ENCODE measurements at places on chromosomes 5 and 9.

DNA sequence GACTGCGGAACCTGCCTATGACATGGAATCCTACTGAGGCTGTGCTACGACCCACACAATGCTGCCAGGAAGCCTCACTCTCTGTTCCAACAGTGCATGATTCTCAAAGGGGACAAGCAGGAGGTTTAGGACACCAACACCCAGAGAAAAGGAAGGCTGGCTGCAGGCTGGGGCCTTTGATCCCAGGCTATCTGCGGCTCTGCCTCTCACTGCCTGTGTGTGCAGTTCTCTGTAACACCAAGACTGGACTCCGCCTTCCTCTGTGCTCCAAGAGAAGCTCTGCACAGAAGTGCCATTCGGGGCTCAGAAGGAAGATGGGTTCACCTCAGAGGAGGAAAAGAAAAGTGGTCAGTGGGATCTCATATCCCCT is 20.5 kb downstream of the ANKH start:
- DNase-seq, result no peak

- no peak for DNase-seq
Measured at GRCh38 chr9:135797507-135798262, 95.7 kb downstream of the KCNT1 start.

DNA sequence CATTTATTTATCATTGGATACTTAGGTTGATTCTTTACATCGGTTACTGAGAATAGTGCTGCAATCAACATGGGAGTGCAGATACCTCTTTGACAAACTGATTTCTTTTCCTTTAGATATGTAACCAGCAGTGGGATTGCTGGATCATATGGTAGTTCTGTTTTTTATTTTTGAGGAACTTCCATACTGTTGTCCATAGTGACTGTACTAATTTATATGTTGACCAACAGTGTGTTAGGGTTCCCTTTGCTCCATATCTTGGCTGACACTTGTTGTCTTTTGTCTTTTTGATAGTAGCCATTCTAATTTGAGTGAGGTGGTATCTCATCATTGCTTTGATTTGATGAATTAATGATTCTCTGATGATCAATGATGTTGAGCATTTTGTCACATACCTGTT is 137.3 kb upstream of the PITX1 start:
- DNase-seq, result no peak

DNA sequence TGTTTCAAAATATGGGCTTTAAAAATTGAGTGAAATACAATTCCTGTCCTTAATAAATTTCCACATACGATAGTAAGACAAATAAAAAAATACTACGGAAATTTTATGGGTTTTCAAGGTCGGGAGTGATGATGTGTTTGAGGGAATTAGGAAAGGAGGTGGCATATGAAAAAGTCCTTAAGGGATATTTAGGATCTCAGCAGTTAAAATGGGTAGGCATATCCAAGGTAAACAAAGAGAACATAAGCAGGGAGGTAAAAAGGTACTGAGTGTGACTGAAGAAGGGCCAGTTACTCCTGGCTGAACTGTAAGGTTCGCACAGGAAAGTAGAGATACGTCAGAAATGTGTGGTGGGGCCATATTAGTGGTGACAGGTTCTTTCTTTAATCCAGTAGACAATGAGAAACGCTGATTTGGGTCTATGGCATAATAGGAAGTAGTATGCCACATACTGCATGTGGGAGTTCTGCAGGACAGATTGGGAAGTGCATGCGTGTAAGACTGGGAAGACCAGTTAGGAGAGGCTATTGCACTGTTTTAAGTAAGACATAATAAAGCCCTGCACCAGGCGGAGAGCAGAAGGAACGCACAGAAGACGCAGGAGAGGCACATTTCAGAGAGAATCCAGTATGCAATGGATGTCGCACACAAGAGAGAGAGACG is 937 bp upstream of the HMGCR start:
- DNase-seq, result no peak

DNA sequence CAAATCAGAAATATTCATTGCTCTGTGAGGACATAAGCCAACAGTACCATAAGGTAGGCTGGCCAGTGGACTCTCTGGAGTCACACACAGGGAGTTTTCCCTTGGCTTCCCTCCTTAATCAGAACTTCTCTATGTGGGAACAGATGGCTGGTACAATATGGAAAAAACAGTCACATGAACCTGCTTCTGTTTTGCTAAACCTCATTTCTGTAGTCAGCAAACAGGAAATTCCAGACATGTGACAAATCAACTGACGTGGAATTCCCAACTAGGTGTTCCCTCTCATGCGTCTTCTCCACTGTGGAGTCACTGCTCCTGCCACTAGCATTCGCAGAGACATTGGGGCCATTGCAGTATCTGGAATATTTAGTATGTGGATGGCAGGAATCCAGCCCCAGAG is 617.6 kb downstream of the KIF4B start:
- DNase-seq, result no peak

DNA sequence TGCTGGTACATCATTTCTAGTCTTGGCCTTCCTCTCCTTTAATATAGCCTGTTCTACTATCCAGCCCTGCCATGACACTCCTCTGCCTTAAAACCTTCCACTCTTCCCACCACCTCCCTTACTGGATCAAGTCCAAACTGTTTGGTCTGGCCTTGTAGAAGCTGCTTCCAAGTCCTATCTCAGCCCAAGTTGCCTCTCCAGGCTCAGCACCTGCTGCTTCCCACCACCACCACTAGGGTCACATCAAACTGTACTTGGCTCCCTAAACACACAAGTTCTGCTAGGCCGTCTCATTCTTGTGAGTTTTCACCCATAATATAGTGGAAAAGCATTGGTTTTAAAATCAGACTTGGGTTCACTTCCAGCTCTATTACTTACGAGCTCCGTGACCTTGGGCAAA is 1.4 kb downstream of the NDUFA8 start:
- DNase-seq, result no peak

DNA sequence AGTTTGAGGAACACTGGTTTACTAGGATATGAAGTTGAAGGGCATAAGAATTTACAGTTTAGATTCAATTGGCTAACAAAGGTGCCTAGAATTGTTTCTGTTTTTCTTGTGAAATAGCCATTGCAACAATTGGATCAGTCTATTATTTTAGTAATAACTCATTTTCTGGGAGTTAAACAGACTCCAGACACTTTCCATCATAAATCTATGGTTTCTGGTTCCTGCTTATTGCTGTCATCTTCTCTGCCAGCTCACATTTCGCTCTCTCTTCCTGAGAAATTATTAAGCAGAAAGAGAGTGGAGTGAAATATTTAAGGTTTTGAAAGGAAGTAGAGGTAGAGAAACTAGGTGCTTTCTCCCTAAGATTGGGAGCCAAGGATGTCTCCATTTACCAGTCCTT is 165.1 kb upstream of the PRR16 start:
- no peak for DNase-seq

GRCh38 chr9:69949396-69949795 is 94.3 kb upstream of the MAMDC2 start:
- no peak for DNase-seq

DNA sequence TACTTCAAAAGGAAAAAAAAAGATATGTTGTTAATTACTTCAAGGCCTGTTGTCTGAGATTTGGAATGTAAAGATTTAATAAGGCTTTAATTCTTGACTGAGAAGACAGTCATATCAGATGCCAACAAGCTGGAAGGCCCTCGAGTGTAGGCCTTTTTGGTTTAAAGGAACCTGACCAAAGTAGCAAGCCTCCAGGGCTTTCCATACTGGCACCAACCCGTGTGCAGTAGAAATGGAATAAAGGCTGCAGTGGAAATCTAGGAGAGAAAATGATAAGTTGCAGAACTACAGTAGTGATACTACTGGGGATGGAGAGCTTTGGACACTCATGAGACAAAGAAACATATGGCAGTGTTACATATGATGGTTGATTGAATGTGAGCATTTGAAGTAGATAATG is 358.0 kb downstream of the TAF11L14 start:
- DNase-seq, result no peak

DNA sequence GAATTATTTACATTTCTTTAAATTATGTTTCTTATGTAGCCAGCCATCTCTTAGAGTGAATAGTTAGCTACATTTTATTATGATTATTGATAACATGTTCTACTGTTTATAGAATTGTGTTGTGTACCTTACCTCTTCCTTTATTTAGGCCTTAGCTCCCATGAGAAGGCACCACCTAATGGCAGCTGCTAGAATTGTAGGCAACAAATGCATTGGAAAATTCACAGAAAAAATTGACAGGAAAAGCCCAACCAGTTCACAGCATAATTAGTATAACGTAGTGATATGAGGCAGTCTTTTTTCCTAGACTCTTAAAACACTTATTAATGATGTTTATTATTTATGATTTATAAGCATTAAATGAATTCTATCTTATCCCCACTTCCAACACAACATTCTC is 175.8 kb downstream of the WDR70 start:
- no peak for DNase-seq

- no peak for DNase-seq
Measured at GRCh38 chr9:90457386-90458190, 185.0 kb downstream of the DIRAS2 start.

DNA sequence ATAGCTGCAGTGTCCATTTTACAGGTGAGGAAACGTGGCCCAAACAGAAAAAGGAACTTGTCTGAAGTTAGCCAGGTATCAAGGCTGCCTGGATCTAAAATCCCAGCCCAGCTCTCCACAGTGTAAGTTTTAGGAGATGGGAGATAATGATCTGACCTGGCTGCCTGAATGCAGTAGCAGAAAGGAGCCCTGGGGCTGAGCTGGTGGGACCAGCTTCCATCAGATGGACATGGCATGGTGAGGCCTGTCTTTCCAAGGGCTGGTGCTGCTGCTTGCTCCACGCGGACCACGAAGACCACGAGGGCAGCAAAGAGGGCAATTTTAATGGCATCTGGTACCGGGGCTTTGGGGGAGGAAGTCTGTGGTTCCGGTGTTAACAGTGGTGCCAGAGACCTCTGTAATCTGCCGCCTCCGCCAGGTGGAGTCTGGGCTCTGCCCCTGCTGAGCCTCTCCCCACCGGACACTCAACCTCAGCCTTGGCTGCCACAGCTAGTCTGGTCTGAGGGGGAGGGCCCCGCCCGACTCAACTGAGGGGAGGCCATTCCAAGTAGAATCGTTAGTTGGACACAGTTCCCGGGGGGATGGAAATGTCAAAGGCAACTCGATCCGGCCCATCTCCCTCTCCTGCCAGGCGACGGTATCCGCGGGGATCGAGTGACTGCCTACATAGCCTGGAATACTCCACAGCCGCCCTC is 650 bp downstream of the MYORG start:
- DNase-seq, result no peak

DNA sequence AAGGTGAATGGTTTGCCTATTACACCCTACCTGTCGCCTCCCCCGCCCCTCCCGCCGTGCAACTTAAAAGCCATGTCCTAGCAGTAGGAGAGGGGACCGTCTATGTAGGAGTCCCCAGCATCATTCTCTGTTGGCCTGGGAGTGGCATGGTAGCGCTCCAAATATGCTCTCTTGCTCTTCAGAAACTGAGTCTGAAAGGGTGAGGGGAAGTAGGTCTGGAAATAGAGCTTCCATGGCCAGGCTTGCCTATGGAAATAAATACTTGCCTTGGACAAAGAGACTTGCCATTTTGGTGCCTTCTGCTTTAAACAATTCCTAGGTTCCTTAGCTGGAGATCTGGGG is 1.4 kb downstream of the RGS7BP start:
- DNase-seq, result no peak

DNA sequence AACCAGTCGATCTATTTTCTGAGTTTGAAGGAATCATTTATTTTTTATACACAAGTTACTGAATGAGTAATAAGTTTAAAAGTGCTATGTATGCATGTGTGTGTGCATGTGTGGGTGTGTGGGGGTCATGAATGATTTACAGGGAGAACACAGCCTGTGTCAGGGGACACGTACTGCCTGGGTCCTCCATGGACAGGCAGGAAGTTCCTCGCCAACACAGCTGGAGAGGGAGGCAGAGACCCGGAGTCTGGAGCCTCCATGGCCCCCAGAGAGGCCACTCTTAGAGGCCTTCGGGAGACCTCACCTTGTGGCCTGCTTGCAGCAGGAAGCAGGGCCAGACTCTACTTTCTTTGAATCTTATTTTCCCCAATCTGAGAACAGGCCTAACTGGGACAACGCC is 144.7 kb downstream of the GABBR2 start:
- DNase-seq, result no peak

DNA sequence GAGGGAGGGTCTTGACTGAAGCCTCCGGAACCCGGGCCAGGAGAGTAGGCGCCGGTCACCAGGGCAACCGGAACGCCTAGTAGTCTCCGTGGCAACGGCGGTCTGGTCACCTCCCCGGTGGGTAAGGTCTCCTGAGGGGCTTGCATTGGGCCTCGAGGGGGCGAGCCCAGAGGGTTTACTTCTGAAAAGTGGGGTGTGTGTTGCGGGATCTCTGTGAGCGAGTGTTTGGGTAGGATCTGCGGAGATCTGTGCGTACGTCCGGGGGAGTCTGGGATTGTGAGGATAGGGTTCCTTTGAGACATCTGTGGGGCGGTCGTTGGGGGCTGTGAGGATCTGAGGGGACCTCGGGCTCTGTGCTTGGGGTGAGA is at the start of gene FAM221B:
TSS of gene FAM221B (minus strand) at position 17 of the 368 bp plus-strand sequence. CDS start 2,571 bp downstream, outside the sequence.
- no peak for DNase-seq

DNA sequence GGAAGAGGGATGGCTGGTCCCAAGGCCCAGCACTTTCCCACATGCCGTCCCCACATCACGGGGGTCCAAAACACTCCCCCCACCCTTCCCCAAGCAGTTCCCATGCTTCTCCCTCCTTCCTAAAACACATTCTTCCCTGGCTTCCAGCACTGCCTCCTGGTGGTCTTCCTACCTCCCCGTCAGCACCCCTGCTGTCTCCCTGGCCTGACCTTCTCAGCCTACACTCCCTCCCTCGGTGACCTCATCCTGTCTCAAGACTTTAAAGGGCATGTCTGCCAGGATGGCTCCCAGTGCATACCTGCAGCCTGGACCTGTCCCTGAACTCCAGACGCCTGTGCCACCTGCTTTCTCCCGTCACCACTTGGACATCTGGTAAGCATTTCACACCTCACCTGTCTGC is 4.3 kb upstream of the NCS1 start:
- DNase-seq, result no peak

- DNase-seq, result no peak
Measured at GRCh38 chr5:16784088-16784487, 152.0 kb downstream of the MYO10 start.

- no peak for DNase-seq
Measured at GRCh38 chr5:149771216-149771980, 41.3 kb downstream of the PPARGC1B start.

- DNase-seq, result no peak
Measured at GRCh38 chr9:135070198-135070951, 17.1 kb upstream of the OLFM1 start.

GRCh38 chr5:20959347-20959746 is 971.3 kb upstream of the CDH18 start:
- DNase-seq, result no peak

GRCh38 chr9:75788006-75788634 is 102.4 kb upstream of the PCSK5 start:
- no peak for DNase-seq
